Right ventricle myocardium superior (tissue), 1 donor: ENCODE measurements at places on chromosomes 7 and 10. TPM values are rescaled to one million over a fixed set of nuclear protein-coding genes. Genes with fewer than 3 reads are reported as not detected.
A peak's percentile ranks its signal among the peaks of the same experiment; 100 is the strongest.

The NEUROD6 gene
- total RNA-seq = not detected

The ZNF503 gene
- 6.8 TPM for total RNA-seq

The SHH gene
- total RNA-seq = not detected

The C7orf33 gene
- total RNA-seq = not detected

The EPDR1 gene
- total RNA-seq = 49.1 TPM

The YAE1 gene
- total RNA-seq = 14.6 TPM

The ASB10 gene
- total RNA-seq = 42.6 TPM

The GRM8 gene
- not detected for total RNA-seq

GRCh38 chr10:13707156-13707881 lies 120.6 kb downstream of the PRPF18 start:
- DNase-seq = peak; percentile 89

GRCh38 chr7:5050676-5051075 lies 5.0 kb downstream of the RBAK start:
- no peak for DNase-seq

GRCh38 chr7:155785536-155785935 lies 26.7 kb downstream of the SHH start:
- DNase-seq = no peak

GRCh38 chr10:48602401-48603135 lies 2.3 kb downstream of the ARHGAP22 start:
- no peak for DNase-seq

- DNase-seq = peak; percentile 53
Observed at GRCh38 chr7:36264123-36264801, 111.2 kb downstream of the EEPD1 start.

DNA sequence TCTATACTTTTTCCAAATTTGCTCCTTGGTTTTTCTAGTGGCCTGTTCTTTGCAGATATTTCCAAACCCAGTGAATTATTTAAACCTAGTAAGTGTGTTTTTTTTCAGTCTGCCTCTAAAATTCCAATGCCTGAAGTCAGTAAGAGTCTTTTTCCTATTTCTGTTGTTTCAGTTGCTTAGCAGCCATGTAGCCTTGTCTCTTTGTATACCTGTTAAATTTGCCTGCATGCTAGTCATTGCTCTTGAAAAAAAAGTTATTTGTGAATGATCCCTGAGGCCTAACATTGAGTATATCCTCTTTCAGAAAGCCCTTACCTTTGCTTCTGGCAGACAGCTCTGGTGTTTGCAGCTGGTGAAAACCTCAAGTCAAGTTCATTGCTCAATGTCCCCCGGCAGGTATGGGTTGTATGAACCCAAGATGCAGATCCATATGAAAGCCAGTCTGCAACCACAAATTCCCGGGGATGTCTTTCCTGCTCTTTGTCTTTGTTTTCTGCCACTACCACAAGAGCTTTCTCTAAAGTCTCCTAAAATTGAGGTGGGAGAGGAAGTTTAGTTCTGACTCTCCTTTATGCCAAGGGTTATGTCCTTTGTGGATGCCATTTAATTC lies 35.7 kb downstream of the CH25H start:
- DNase-seq = no peak

- no peak for DNase-seq
Observed at GRCh38 chr7:139125657-139126056, 16.1 kb upstream of the ZC3HAV1 start.

DNA sequence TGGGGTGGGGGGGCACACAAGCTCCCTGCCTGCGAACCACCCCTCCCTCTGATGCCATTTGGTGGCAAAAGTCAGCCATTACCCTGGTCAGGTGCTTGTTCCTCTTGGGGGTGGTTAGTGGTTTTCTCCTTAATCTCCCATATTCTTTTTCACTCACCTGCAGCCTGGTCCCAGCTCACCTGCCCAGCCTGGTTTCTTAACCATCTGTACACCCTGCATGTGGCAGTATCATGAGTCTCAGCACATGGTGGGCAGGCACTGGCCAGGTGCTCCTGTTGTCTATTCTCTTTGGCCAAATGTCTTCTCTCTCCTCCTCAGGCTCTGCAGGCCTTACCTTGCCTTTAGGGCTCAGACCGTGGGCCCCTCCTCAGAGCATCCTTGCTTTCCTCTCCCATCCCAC lies 30.5 kb downstream of the OGDH start:
- no peak for DNase-seq

DNA sequence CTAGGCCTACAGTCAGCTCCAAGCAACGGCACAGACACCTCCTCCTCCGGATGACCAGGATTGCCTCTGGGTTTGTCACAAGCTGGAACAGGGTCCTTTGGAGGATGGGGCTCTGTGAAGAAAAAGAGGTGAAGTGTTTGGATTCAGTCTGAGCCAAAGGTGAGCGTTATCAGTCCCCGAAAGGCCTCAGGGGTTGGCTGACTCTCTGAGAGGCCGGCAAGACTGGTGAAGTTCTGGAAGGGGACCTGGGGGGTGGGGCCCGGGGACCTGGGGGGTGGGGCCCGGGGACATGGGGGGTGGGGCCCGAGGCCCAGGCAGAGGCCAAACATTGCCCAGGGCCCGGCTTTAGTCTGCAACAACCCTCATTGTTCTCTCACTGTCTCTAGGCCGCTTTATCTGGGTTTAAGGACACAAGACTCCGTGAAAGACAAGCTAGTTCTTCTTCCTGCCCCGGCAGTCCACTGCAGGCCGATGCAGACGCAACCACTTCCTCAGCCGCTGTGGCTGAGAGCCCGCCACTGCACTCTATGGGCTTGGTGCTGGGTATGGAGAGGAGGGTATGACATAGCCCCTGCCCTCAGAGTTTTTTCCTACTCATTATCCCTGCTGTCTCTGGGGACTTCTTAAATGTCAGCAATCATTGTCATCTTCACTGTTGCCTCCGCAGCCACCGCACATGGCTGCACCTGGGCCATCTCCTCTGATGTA lies 27.4 kb upstream of the PSAP start:
- DNase-seq = no peak

- no peak for DNase-seq
Observed at GRCh38 chr7:2253021-2253420, 11.0 kb downstream of the NUDT1 start.

DNA sequence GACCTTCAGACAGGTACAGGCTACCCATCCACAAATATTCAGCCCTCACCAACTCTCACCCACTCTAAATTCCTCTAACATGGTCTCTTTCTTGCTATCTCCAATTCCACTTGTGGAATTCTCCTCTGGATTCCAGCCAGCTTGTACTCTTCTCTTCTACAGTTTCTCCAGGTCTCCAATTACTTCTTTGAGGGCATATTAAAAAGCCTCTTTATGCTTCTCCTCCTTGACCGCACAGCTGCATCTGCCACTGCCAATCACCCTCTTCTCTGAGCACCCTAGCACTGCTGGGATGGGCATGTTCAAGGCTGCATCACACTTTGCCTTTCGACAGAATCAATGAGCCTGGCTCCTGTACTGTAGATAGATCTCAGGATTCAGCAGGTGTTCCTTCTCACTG lies 101.5 kb upstream of the ANKRD1 start:
- no peak for DNase-seq

DNA sequence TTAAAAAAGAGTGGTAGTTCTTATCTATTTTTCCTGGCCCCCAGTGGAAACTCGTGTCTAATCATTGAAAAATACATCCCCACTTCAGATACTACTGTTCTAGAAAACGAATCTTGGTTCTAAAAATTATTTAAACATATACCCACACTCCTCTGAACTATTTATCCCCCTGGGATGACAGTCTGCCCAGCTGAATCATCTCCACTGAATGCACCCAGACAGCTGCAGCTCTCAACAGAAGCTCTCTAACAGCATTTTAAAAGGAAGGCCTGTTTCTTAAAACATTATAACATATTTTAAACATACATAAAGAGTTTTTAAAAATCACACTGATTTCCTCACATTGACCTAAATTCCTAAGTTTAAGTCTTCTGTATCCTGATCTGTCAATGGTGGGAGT lies 544.6 kb upstream of the PHF14 start:
- DNase-seq = no peak

DNA sequence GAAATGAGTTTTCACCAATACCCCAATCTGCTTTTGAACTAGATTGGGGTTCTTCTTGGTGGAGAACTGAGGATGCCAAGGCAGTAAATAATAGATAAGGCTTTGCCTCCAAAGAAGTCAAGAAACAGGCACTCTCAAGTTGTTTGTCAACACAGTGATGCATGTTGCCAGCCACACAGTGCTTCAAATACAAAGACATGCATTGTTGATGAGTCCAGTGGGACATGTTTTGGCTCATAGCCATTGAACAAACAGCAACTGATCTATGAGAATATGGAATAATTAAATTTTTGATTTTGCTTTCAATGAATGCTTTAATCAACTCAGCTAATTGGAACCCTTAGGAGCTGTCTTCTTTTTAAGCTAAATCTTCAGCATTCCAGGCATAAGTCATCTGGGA lies 346.4 kb downstream of the THSD7A start:
- no peak for DNase-seq

GRCh38 chr10:32982293-32982709 lies 24.3 kb upstream of the ITGB1 start:
- DNase-seq = no peak

DNA sequence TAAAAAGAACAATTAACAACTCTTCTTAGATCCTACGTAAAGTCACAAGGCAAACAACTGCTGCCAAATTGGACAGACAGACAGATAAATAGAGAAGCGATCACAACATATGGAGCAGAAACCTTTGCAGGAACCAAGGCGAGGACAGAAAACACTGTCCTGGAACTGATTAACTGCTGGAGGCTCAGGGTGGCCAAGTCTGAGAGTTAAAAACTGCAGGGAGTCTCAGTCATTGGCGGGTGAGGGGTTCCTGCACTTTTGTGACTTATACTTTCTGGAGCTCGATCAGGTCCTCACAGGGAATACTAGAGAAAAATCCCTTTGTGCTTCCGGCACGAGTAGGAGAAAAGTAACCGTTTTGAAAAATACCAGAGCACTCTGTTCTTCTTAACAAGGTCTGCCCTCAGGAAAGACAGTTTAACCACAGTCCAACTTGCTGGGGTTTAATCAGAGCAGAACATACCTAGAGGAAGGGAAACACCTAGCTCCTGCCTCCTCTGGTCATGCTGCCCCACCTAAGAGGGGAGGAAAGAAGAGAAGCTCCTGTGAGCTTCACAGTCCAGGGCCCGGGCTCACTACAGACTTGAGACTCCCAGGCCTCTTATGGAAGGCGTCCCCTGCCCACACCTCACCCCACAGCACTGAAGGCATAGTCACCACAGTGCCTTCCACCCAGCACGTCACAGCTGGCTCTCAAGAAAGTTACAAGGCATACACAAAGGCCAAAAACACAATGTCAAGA lies 74.9 kb downstream of the LARP4B start:
- DNase-seq = no peak

DNA sequence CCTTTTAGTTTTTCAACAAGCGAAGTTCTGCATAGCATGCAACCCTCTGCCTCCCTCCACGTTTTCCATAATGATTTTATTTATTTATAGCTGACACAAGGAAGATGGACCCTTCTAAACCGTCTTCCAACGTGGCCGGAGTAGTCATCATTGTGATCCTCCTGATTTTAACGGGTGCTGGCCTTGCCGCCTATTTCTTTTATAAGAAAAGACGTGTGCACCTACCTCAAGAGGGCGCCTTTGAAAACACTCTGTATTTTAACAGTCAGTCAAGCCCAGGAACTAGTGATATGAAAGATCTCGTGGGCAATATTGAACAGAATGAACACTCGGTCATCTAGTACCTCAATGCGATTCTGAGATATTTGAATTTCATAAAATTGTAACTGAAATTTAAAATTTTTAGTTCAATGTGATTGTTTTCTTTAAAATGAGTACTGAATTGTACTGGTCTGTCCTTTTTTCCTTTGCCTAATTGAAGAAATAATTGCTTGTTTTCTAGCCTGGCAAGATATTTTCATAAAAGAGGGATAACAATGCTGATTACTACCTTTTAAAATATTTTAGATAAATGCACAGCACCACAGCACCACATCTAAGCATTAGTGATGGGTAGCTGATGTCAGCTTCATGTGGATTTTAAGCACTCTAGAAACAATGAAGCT lies 41.5 kb upstream of the SLC39A12 start:
- DNase-seq = no peak

DNA sequence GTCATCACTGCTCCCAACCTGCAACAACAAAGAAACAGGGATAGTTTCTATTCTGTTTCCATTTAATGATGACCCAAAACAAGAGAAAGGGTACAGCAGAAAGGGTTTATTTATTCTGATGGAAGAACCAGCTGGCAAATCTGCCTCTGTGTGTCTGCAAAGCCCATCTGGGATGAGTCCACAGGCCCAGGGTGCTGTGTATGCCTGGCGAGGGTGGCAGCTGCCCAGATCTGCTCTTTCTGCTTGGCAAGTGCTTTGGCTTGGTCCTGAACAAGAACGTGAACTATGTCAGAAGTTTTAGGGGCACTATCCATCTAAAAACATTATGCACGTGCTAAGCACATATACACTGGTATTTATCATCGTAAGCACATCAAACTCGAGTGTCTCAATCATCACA lies 333.8 kb downstream of the CXCL12 start:
- no peak for DNase-seq

GRCh38 chr7:121178869-121179497 lies 149.8 kb upstream of the WNT16 start:
- no peak for DNase-seq

- no peak for DNase-seq
Observed at GRCh38 chr7:67045496-67045995, 48.9 kb downstream of the TYW1 start.

- DNase-seq = peak; percentile 29
Observed at GRCh38 chr7:2726316-2727018, 38.5 kb downstream of the AMZ1 start.

DNA sequence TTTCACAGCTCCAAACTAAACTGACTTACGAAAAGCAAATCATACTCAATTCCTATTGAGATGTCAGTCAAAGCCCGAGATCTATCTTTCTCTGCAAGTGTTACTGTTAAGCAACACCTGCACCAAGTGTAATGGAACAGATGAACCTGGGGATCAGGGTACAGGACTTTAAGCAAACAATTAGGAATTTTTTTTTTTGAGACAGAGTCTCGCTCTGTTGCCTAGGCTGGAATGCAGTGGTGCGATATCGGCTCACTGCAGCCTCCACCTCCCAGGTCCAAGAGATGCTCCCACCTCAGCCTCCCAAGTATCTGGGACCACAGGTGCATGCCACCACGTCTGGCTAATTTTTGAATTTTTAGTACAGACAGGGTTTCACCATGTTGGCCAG lies 14.9 kb downstream of the YWHAG start:
- DNase-seq = no peak

GRCh38 chr7:7257899-7258692 lies 75.8 kb downstream of the C1GALT1 start:
- DNase-seq = no peak

GRCh38 chr10:104076743-104077160 lies 8.9 kb downstream of the COL17A1 start:
- DNase-seq = peak; percentile 54

DNA sequence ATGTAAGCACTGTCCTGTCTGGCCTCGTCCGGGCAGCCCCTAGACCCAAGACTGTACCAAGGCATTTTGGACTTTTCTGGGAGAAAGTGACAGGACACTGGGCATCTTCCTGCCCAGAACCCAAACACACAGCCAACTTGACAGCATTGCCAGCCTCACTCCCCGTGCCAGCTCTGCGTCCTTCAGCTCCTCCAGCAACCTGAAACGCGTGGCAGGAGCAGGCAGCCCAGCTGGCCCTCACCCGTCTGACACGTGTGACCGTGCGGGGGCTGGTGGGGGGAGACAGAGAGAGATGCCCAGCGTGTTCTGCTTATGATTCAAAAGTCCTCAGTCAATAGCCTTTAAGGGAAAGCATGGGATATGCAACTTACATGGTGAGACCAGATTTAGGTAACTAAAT lies 50.3 kb upstream of the SLC29A3 start:
- DNase-seq = peak; percentile 79
